ENCODE measurements at places on chromosomes 2 and 18. TPM values are rescaled to one million over a fixed set of nuclear protein-coding genes. Genes with fewer than 3 reads are reported as not detected.
A peak's percentile ranks its signal among the peaks of the same experiment; 100 is the strongest.

Gene ECEL1
- total RNA-seq = not detected

Gene DIS3L2
- 40.6 TPM for total RNA-seq

Gene LOXHD1
- not detected for total RNA-seq

Gene NT5C1B
- not detected for total RNA-seq

Gene SERPINB10
- 1.9 TPM for total RNA-seq

Gene ATOH8
- 25.1 TPM for total RNA-seq

DNA sequence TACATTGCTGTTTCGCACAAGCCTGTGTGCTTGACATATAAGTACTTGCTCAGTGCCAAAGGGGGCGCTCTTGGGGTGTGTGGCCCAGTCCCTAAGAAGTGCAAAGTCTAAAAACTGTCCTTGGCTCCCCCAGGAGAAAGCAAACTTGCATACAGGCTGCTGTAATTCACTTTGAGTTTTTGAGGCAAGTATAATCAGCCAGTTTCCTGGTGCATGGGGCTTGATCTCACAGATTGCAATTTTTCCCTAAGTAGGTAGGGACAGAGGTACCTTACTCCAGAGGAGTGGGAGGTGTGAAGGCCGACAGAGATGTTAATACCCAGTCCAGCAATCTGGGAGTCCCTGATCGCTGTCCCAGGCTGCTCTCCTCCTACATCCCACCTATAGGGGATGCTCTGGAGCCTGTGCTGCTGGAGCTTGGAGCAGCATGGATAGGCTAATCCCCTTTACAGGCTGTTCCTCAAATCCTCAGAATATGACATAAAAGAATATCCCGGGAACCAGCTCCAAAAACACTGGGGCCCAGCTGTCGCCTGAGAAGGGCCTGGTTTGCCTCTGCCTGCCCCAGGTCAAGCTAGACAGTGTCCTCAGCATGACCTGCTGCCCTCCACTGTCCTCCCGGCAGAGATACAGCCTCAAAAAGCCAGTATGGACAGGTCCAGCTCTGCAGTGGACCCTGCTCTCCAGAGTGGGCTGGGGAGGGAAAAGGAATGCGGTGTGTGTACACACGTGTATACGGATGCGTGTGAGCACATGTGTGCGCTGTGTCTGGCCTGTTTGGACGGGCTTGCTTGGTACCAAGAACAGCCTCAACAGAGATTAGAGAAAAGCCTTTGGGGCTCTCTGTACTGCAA, 136.5 kb upstream of the HAAO start:
- no peak for DNase-seq

DNA sequence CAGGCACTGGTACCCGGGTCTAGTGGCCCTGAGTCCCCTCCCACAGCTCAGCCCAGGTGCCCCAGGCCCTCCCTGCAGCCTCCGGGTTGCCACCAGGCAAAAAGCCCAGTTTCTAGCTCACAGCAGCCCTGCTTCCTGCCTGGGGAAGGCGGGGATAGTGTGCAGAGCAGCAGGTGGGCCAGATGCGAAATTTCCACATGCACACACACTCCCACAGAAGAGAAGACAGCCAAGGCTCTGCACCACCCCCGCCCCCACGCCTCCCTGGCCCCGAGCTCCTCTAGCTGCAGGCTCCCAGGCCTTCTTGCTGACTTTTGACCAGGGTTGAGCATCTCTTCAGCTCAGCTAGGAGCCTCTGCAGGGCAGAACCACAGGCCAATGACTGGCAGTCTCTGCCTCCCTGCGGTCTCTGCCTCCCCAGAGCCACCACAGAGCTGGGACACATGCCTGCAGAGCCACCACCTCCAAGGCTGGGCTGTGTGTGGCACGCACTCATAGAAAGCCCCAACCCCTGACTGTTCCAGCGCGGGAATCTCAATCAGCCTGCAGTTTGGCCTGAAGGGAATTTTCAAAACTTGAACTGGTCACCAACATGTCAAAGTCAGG, 7.2 kb downstream of the SLC66A2 start:
- peak; percentile 54 for DNase-seq

GRCh38 chr2:29123617-29124349, 8.6 kb downstream of the CLIP4 start:
- no peak for DNase-seq

DNA sequence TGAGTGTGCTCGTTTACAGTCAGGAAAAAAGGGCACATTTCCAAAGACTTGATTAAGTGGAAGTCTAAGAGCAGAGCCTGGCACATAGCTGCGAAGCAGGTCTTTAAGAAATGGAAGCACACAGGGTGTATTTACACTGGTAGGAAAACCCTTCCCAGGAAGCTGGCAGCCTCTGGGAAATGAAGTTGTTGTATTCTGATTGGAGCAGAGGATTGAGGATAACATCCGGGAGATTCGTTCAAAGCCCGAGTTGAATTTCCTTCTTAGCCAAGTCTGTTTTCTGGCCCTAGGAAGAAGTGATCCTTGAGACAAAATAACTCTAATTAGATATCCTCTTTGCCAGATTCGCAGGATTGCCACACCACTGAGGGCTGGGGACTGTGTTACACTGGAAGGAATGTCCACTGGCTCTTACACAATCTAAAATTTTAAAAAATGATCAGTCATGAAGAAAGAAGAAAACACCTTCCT, 75.9 kb downstream of the ITGB1BP1 start:
- DNase-seq = peak; percentile 84

DNA sequence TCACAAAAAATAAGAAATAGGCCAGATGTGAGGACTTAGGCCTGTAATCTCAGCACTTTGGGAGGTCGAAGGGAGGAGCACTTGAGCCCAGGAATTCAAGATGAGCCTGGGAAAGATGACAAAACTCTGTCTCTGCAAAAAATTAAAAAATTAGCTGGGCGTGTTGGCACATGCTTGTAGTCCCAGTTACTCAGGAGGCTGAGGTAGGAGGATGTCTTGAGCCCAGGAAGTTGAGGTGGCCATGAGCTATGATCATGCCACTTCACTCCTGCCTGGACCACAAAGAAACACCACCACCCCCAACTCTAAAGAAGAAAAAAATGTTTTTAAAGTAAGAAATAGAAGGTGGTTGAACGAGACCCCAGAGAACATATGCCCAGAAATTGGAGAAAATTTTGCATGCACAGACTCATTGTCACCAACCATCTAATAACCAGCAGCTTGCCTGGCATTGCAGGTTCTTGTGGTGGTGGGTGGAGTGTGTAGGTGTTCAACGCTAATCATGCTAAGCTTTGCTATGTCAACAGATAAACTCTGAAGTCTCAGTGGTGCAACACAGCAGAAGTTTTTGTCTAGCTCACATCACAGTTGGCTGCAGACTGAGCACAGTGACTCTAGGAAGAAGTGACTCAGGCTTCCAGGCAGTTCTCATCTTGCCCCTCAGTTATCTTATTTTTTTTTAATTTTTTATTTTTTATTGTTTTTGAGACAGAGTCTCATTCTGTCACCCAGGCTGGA, 18.6 kb downstream of the ARL4C start:
- DNase-seq = no peak

DNA sequence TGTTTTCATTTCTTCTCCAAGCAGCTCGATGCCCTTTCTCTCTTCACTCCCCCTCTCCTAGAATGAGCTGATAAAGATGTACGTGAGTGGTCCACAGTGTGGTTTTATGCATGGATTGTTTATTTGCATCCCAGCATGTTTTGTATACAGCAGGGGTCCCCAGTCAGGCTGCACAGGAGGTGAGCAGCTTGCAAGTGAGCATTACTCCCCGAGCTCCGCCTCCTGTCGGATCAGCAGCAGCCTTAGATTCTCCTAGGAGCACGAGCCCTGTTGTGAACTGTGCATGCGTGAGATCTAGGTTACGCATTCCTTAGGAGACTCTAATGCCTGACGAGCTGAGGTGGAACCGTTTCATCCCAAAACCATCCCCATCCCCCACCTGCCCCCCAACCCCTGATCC, 262.6 kb downstream of the AGAP1 start:
- no peak for DNase-seq

- DNase-seq = peak; percentile 65
These were observed 697 bp downstream of the ITGA4 start for GRCh38 chr2:181457741-181458425.

DNA sequence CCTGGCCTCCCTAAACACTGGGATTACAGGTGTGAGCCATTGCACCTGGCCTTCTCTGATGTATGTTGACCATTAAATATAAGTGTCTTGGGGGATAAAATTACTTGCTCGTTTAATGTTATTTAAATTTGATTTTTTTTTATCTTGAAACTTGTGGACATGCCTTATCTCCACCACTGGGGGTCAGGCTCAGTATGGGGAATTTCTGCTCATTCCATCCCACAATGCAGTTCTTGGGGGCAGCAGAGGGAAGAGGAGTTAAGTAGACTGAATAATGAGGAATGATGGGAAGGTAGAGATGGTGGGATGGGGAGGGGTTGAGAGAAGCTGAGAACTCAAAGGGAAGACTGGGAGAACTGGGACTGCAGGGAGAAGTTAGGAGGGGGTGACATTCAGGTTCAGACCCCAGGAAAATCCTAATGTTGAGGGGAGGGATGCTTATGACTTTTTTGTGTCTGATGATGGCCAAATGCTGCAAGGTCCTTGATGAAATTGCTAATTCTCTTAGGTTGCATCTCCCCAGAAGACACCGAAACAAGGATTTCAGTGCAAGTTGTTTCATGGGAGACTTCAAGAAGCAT, 174.2 kb downstream of the MIB1 start:
- no peak for DNase-seq

DNA sequence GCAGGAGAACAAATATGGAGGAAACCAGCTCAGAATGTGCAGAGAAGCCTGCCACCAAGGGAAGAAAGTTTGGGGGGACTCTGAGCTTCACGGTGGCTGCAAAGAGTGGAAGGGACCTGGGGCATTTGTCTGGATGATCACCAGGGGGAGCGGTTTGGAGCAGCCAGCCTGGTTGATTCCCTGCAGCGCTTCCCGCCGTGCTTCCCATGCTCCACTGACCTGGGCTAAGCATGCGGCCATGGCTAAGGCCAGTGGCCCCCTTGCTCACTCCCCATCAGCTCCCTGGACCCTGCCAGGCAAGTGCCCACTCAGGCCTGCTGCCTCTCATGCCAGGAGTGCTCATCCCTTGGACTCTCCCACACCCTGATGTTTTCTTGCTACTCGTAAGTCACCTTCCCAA, 27.0 kb downstream of the NTSR2 start:
- no peak for DNase-seq

DNA sequence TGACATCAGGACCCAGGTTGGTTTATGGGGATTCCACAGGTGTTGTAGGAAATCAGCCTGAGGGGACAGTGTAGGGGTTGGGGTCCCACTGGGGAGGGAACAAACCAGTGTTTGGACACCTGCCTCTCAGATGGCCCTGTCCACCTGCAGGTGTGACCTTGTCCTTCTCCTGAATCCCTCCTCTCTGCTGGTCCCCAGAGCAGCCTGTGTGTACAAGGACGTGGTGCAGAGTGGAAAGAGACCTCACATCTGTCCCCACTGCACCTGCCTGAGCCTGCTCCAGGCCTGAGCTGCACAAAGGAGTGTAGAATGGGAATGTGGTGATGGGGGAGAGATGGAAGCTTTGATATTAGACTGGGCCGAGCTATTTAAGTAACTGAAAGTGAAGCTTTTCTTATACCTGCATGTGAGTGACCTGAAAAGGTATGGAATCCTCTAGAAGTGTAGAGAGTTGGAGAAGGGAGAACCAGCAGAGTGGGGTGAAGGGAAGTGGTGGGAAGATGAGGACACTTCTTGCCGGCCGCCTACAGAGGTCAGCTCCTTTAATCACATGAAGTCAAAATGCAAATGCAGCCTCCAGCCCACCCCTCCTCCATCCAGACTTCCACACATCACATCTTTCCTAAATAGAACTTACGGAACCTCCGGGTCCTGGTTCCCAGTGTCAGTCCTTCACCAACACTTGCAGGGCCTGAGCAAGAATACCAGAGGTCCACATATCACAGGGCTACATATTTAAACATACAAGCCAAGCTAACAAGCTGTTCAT, 89.3 kb upstream of the SMAD2 start:
- peak; percentile 56 for DNase-seq

DNA sequence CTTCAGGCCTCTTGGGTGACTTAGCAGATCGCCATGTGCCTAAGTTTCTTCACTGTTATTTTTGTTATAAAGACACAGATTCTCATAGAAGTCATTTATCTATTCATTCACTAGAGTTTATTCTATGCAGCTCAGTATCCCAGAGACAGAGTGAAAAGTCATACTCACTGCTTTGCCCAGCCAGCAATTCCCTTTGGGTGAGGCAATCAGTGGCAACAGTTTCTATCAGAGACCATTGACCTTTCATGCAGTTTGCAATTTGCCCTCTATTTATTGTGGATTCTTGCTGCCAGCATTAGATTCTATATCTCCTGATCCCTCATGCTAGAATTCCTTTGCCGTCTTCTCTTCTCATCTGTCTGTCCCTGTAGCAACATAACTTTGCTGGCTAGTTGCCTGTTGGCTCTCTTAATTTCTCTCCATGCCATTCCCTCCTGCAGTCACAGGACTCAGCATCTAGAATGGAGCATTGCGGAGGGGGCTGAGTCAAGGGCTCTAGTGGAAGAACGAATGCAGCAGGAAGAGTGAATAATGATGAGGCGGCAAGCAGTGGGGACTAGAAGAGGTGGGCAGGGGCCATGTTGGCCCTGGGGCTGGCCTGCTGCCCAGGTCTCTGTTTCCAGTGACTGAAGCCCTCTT, 12.2 kb downstream of the SLC9A4 start:
- DNase-seq = no peak

DNA sequence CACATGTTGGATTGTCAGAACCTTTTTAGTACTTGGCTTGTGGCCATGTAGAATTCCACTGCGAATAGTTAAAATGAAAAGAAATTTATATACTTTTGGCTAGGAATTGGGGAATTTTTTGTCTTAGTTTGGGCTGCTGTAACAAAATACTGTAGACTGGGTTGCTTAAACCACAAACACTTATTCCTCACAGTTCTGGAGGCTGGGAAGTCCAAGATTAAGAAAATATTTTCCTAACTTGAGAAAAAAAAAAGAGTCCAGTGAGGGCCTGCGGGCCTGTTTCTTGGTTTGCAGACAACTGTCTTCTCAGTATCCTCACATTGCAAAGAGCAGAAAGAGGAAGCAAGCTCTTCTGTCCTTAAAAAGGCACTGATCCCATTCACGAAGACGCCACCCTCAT, 81.9 kb downstream of the CD226 start:
- no peak for DNase-seq

All from suprapubic skin (tissue), 4 donors.